ENCODE measurements at places on chromosomes 4 and X. TPM values are rescaled to one million over a fixed set of nuclear protein-coding genes. Genes with fewer than 3 reads are reported as not detected.

CT45A1 gene
- total RNA-seq = not detected

CT45A5 gene
- not detected for total RNA-seq

SLC9B1 gene
- 0.08 TPM for total RNA-seq

UGT2A1 gene
- total RNA-seq = not detected

ANK2 gene
- 3.5 TPM for total RNA-seq

UTP3 gene
- 26.6 TPM for total RNA-seq

VEGFC gene
- 45.7 TPM for total RNA-seq

ENOX2 gene
- 12.2 TPM for total RNA-seq

CPZ gene
- total RNA-seq = not detected

All from hair follicular keratinocyte (primary cell).